ENCODE measurements at places on chromosomes 13 and 19. TPM values are rescaled to one million over a fixed set of nuclear protein-coding genes. Genes with fewer than 3 reads are reported as not detected.

The C19orf33 gene
- total RNA-seq = not detected

The TMEM38A gene
- 0.35 TPM for total RNA-seq

The SULT2A1 gene
- total RNA-seq = not detected

The HDGFL2 gene
- 78.7 TPM for total RNA-seq

The LDLR gene
- 327 TPM for total RNA-seq

The MAG gene
- total RNA-seq = not detected

The SRRM5 gene
- total RNA-seq = not detected

The TNNT1 gene
- total RNA-seq = 6.3 TPM

The TUBA3C gene
- not detected for total RNA-seq

The LILRB2 gene
- not detected for total RNA-seq

The ATXN8OS gene
- total RNA-seq = not detected

The CLEC4M gene
- not detected for total RNA-seq

The COL5A3 gene
- 0.53 TPM for total RNA-seq

The ZSCAN22 gene
- total RNA-seq = 1.2 TPM

The DIS3 gene
- 24.8 TPM for total RNA-seq

The CCNE1 gene
- total RNA-seq = 7.5 TPM

The SBK2 gene
- not detected for total RNA-seq

The WDR62 gene
- total RNA-seq = 11.5 TPM

The RAB3A gene
- 0.18 TPM for total RNA-seq

The ZNF470 gene
- total RNA-seq = 1.2 TPM

The GNG8 gene
- total RNA-seq = not detected

The FARP1 gene
- 45.0 TPM for total RNA-seq

The KIRREL2 gene
- not detected for total RNA-seq

The ZNF99 gene
- total RNA-seq = not detected

The ZNF497 gene
- total RNA-seq = not detected

The SPART gene
- total RNA-seq = 51.9 TPM

The ELANE gene
- total RNA-seq = not detected

The SLC1A6 gene
- total RNA-seq = not detected

The MEX3D gene
- 21.3 TPM for total RNA-seq

The STOML3 gene
- total RNA-seq = not detected

The USPL1 gene
- total RNA-seq = 9.2 TPM

The FFAR3 gene
- total RNA-seq = not detected

The MCEMP1 gene
- total RNA-seq = not detected

The KLK14 gene
- total RNA-seq = not detected

The CYP2A7 gene
- not detected for total RNA-seq

The ZNF554 gene
- total RNA-seq = 1.4 TPM

The LGALS14 gene
- total RNA-seq = not detected

The GJB2 gene
- total RNA-seq = 1.4 TPM

The ANKLE1 gene
- 0.29 TPM for total RNA-seq

The ZNF527 gene
- 6.0 TPM for total RNA-seq

The C19orf73 gene
- total RNA-seq = 6.3 TPM

The SCEL gene
- total RNA-seq = not detected

The RELB gene
- total RNA-seq = 14.9 TPM
